Activated naive CD4-positive, alpha-beta T cell treated with anti-CD3 and anti-CD28 coated beads, Interleukin-2, amount 50 U/mL, for 72 hours (primary cell): ENCODE measurements at places on chromosomes 6 and 20.

DNA sequence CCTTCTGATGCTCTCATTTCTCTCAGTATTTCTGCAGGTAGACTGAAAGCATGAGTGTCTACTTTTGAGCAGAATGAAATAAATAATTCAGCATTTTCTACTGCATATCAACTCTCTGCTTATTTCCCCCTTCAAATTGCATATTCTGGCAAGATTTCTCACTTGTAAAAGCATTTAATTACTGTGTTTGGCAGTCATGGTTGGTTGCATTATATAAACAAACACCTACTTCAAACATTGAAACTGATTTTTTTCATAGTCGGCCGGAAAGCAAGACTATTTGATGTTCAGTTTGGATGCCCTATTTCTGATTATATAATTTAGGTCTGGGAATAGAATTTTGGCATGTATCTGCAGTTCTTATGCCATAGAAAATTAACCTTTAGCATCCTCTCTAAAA, 73.1 kb downstream of the PLEKHG1 start:
- DNase-seq, result no peak

DNA sequence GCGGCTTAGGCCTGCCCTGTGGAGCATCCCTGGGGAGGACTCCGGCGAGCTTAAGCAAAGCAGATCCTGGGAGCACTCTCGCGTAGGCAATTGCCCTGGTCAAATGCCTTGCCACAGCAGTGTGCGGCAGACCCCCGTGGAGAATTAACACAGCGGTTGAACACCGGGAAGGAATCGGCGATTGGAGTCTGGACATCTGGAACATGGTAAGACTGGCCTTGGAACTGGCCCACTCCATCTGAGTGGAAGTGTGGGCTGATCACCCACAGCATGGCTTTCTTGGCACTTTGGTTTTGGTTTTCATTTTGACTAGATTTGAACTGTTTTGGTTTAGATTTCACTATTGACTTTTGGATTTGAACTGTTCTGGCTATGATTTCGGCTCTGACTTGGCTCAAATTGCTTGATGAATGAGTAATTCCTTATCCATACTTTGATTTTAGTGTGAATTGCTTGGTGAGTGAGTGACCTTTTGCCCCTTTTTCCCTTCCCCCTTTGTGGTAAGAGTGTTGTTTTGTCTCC, 300.7 kb downstream of the RNGTT start:
- no peak for DNase-seq

GRCh38 chr6:118536478-118536877, 11.6 kb upstream of the PLN start:
- no peak for DNase-seq

DNA sequence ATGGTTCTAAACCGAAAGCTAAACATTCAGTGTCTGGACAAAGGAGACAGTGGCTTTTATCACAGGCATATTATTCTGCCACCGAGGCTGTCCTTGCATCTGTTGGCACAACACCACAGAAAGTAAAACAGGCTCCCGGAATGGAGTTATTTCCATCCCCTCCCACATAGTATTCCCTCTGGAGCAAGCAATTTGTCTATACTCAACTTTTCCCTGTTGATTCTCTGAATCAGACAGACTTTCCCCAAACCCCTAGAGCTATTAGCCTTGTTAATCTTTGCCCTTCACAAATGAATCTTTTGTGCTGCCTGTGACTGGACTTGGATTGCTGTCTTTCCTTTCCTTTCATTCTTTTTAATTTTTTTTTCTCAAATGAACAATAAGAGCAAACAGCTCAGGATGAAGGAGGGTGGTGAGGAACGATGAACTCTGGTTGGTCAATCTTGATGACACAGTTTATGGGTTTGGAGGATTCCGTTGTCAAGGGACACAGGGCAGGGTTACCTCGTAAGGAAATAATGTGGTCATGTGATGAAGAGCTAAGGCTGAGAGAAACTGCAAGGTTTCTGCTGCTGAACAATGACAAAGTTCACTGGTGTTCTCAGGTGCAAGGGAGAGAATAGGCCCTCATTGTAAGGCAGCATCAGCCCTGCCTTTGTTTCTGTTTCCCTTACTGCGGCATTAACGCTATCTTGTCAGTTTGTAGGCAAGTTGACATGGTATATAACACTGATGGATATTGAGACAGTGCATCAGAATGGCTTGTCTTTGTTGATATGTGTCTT, 275.0 kb upstream of the BMP2 start:
- DNase-seq, result no peak

DNA sequence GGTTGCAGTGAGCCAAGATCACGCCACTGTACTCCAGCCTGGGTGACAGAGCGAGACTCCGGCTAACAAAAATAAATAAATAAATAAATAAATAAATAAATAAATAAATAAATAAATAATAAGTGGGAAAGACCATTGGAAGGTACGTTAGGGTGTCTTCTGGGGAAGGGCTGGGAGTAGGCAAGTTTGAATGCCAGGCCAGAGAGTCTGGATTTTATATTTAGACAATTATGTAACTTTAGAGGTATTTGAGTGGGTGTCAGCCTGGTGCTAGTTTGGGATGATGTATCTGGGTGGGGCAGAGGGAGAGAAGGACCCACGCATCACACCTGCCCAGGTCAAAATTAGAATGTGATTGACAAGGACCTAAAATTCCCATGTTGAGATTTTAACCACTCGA, 108.5 kb upstream of the PRND start:
- DNase-seq, result no peak

DNA sequence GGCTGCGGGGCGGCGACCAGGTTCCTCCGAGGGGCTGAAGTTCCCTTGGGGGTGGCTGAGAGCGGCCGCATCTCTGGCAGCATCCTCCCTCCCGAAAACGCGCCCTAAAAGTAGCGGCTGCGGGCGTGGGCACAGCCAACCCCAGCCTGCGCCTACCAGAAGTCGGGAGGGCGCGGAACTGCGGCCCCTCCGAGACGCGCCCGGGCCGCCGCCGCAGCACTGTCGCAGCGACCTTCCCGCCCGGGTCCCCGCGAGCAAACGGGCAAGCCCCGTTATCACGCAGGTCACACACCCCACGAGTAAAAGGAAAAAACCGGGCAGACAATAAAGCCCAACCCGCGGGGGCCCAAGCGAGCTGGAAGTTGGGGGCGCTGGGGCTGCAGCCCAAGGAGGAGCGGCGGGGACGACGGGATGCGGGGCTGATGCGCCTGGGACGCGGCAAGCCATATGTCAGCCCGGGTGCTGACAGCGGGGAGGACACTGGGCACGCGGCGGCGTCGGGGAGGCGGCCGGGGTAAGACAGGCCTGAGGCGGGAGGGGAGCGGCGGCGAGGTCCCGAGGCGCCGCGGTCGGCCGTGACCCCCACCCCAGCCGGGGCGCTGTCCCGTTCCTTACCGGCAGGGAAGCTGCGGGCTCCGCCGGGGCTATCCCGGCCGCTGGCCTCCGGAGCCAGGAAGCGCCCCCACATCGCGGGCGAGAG, 659 bp downstream of the CEP85L start:
- DNase-seq, result peak; percentile 57
